ENCODE measurements at places on chromosomes 13 and 19.

DNA sequence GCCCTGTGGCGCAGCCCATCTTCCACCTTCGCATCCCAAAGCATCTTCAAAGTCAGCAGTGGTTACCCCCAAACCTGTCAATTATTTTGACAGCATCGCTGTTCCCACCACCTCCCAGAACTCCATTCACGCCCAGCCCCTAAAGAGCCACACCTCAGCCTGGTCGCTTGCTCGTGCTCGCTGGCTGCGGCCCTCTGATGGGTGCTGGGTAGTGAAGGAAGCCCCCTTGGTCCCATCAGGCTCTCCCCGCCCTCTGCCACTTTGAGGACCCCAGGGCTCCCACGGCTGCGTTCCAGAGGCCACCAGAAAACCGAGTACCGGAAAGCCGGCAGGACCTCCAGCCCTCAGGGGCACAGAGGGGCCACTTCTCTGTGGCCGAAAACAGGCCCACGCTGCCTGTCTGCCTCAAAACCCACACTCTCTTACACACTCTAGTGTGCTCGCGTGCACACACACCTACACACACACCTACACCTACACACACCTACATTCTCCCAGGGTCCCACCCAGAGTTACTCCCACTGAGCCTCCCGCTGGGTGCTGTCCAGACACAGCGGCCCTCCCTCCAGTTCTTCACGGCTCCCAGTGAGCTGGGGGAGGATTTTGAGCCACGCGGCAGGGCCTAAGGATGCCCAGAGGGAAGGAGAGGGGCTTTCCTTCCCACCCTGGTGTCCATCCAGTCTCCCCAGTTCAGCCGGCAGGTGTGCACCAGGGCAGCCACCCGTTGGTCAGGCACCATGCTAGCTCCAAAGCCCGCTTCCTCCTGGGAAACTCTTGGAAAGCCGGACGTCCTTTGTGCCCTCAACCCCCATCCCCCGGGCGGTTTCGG is 1.9 kb downstream of the VSTM2B start:
- no peak for DNase-seq

- DNase-seq = no peak
Measured at GRCh38 chr13:23268441-23268840, 87.7 kb downstream of the SGCG start.

- DNase-seq = no peak
Measured at GRCh38 chr19:49145573-49146407, 9.4 kb downstream of the HRC start.

- DNase-seq = no peak
Measured at GRCh38 chr19:58084596-58085347, 13.3 kb downstream of the ZSCAN18 start.

- no peak for DNase-seq
Measured at GRCh38 chr13:92256211-92256610, 857.8 kb downstream of the GPC5 start.

GRCh38 chr13:75682326-75682725 is 46.2 kb downstream of the LMO7 start:
- no peak for DNase-seq

- no peak for DNase-seq
Measured at GRCh38 chr13:61414686-61415057, 977 bp downstream of the PCDH20 start.

DNA sequence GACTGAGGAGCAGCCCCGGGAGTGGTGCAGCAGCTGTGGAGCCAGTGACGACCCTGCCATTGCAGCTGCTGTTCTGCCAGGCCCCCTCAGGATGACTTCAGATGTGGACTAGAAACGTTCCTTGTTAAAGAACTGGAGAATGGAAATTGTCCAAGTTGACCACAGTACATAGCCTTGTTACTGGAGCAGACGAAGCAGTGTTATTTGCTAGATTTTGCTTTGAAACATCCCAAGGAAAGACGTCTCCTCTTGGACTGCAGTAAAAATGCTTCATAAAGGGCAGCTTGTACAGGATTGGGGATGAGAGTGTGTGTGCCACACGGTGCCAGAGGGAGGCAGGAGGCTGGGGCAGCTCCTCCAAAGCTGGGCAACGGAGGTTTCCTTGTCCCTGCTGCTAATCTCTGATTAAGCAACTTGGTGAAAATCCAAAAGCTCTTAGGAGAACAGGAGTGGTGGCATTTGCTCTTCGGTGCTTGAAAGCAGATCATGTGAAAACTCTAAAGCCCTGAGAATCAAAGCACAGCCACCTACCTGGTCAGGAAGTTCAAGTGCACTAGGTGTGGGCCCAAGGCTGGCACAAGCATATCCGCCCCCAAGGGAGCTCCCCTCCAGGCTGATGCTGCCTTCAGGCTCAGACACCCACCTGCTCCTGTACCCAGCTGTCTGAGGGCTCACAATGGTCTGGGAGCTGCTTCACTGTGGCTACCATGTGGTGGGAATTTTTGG is 34.5 kb downstream of the SHISA2 start:
- DNase-seq = no peak

DNA sequence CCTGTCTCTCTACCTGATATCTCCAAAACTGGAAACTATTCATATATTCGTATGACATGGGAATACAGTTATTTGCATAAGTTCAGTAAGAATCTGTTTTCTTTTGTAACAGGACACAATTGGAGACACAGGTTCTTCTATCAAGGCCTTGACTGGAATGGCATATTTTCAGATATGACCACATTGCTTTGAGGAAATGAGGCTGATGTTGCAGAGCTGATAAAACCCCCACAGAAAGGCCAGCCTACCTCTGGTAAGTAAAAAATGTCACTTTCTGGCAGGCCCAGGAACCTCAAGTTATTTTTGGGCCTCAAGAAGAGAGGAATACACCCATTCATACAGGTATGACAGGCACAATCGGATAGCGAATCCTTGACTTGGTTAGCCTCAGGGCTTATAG is 29.5 kb upstream of the KBTBD6 start:
- DNase-seq = no peak

- no peak for DNase-seq
Measured at GRCh38 chr19:39843919-39844793, 2.0 kb downstream of the FBL start.

GRCh38 chr13:96033220-96034015 is 19.8 kb downstream of the UGGT2 start:
- no peak for DNase-seq

GRCh38 chr13:69600811-69601210 is 506.8 kb upstream of the ATXN8OS start:
- no peak for DNase-seq

Measured in NCI-H2081 treated with DMSO at 0.1 percent for 48 hours (cell line).